ENCODE measurements at places on chromosomes 4 and X.

DNA sequence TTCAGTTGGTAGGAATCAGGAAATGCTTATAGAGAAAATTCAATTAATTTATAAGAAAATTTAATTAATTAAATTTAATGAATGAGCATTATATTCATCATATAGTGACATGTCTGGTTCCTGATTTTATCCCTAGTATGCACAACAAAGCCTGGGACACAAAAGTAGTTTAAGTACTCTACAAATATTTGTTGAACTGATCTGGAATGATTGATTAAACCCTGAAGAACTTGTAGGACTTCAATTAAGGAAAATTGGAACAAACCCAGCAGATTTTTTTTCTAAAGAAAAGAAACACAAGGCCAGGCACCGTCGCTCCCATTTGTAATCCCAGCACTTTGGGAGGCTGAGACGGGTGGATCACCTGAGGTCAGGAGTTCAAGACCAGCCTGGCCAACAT is 4.5 kb upstream of the APELA start:
- DNase-seq, result no peak

DNA sequence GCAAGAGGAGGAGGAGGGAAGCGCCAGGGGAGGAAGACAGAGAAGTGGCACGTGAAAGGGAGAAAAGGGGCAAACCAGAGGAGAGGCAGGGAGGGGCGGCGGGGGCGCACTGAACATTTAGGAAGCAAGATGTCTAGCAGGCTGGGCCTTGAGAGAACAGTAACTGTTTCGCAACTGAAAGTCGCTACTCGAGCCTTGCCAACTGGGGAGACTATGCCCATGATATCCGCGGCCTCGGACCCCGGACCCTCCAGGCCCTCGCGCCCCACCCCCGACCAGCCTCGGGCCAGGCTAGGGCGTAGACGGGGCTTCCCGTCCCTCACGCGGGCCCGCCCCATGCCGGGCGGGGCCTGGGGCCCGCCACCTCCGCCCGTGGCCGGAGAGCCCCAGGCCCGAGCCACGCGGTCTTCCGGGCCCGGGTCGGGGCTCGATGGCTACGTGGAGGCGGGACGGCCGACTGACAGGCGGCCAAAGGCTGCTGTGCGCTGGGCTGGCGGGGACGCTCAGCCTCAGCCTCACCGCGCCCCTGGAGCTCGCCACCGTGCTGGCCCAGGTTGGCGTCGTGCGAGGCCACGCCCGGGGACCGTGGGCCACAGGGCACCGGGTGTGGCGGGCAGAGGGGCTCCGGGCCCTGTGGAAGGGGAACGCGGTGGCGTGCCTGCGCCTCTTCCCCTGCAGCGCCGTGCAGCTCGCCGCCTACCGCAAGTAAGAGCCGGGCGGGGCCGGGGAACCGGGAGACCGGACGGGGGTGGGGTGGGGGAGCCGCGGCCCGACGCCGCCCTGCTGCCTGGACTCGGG is at the start of gene SLC25A43:
SLC25A43 (plus strand) TSS at position 363 of the 798 bp plus-strand sequence; CDS start at position 431, 68 bp downstream.
- peak; percentile 34 for DNase-seq

DNA sequence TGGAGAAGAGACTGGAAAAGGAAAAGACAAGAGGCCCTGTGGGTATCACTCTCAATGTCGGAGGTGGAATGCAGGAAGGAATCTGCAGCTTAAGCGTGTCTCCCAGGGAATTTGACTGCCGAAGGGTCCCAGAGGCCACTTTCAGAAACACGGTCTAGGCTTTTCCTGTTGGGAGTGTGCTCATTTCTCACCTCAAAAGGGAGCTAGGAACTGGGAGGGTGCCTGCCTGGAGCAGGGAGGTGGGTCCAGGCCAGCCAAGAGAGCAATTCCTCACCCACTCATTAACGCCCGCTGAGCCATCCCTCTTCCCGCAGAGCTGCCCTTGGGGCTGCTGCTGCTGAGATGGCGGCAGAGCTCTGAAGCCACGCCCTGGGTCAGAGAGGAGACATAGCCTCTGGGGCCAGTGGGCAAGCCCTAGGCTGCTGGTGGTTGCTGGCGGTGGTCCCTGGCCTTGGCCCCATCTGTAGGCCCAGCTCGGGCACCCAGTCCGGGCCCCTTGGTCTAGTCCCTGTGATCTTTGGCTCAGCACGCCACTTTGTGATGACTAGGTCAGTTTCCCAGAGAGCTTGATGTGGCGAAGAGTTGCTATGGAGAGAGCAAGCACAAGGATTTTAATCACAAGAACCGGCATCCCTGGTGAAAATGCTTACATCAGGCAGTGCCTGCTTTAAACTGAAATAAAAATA is 4.1 kb downstream of the ZNF185 start:
- no peak for DNase-seq

- no peak for DNase-seq
Measured at GRCh38 chr4:145740806-145741205, 60.9 kb downstream of the C4orf51 start.

Measured in CD4-positive, alpha-beta T cell treated with Interferon alpha-2 for 1 hour (primary cell).